Activated naive CD4-positive, alpha-beta T cell treated with anti-CD3 and anti-CD28 coated beads, Interleukin-2, amount 50 U/mL, for 72 hours (primary cell): ENCODE measurements at places on chromosomes 5 and 9.

DNA sequence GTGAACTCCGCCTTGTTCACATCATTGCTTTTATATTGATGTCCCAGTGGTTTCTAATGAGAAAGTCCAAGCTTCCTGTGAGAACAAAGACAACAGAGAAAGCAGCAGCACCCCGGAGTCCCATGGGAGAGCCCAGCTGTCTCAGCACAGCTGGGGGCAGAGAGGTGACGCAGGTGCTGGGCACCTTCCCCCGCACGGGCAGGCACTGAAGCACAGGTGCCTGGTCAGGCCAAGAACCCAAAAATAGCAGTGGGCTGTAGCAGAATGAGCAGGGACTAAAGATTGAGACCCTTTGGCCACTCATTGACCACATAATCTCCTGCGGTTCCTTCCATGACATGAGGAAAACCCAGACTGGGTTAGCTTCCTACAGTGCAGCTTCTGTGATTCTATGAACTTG is 18.8 kb downstream of the SRD5A1 start:
- DNase-seq: no peak

GRCh38 chr9:84504360-84504759 is 163.8 kb upstream of the SLC28A3 start:
- no peak for DNase-seq

GRCh38 chr5:37756248-37756647 is 83.6 kb downstream of the GDNF start:
- DNase-seq: no peak

DNA sequence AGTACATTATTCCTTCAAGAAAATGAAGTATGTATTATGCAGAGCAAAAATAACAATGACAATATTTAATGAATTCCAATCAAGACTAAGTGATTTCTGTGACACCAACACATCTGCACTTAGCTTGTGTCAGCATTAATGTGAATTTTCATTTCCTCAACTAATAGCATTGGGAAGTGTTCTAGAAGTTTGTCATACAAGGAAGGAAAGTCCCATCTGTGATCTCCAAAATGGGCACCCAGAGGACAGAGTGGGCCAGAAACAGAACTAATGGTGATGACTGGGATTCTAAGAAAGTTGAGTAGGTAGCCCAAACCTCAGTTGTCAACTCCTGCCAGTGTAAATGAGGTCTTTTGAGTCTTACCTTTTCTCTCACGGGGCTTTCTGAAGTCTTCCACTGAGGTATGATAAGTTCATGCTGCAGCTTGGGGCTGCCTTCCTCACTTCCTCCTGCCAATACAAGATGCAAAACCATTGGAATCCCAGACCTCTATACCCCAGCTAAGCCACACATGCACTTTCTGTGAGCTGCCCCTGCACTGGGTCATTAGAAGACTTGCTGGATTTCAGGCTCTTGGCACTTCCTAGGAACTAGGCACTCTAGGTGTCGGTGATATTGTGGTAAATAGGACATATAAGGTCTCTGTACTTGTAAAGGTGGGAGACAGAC is 4.9 kb downstream of the ADAM19 start:
- DNase-seq: no peak

GRCh38 chr9:121509180-121509579 is 9.5 kb upstream of the GGTA1 start:
- DNase-seq: no peak

- DNase-seq: no peak
These were observed 58.7 kb upstream of the PRR16 start for GRCh38 chr5:120405286-120405864.

GRCh38 chr9:101592788-101593187 is 2.0 kb downstream of the PPP3R2 start:
- DNase-seq: no peak

- DNase-seq: no peak
These were observed 219.2 kb downstream of the TRPM3 start for GRCh38 chr9:70902171-70902570.

DNA sequence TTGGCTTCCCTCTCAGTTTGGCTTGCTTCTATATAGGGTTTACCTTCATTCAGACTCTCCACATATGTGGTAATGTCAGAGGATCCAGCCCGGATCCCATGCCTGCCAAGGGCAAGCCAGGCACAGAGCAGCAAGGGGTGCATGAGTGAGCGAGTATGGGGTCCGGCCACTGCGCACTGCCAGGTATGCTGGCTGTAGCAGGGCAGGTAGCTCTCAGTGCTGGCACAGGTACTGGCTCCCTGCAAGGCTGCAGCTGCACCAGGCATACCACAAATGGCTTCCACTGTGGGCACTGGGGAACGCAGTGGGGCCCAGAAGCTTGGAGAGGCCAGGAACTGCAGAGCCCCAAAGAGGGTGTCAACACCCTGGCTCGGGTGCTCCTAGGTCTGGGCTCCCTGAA is 86.2 kb downstream of the GIN1 start:
- no peak for DNase-seq
